ENCODE measurements at places on chromosomes 7 and 10.
A peak's percentile ranks its signal among the peaks of the same experiment; 100 is the strongest.

GRCh38 chr10:114552050-114552449 is 106.0 kb downstream of the ABLIM1 start:
- no peak for DNase-seq

DNA sequence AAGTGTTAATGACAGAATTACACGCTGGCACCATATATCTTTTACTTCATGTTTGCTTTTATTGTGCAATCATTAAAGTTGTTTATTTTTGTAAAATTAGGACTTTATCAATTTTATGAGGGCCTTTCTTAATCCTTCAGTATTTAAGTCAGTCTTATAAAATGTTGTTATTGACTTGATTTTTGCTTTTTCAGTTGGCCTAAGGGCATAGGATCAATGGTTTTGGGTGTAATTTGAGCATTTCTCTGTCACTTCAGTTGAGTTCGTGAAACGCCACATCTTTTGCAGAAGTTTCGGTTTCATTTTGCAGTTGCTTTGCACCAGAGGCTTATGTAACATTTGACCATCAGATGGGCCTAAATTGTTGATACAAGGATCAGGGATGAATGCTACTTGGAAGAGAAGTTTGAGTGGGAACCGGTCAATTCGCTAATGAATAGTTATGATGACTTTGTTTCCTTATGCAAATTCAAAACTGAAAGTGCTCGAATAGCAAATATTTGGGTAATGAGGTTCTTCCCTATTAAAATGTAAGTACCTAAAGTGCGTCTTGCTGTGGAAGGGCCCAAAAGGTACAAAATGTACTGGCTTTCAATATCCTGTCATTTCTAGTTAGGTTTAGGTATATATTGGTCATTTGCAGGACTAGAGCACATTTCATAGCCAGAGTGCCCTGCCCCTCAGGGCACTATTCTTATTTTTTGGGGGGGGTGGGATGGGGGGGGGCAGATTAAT is 340.9 kb downstream of the LRMDA start:
- peak; percentile 36 for DNase-seq

- no peak for DNase-seq
These were observed 18.9 kb downstream of the PODXL start for GRCh38 chr7:131537571-131537978.

DNA sequence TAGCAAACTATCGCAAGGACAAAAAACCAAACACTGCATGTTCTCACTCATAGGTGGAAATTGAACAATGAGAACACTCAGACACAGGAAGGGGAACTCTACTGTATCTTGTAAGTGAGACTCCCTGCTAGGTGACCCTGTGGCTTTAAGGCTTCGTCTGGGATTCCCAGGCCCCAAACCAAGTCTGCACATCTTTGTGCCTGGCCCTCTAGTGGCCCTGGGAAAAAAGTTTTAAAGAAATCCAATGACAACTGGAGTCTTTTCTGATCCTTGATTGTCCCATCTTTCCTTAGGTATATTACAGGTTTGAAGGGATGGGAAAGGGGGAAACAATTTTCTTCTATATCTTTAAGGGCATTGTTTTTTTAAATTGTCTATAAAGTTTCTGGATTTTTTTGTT is 10.6 kb upstream of the LIPM start:
- peak; percentile 24 for DNase-seq

DNA sequence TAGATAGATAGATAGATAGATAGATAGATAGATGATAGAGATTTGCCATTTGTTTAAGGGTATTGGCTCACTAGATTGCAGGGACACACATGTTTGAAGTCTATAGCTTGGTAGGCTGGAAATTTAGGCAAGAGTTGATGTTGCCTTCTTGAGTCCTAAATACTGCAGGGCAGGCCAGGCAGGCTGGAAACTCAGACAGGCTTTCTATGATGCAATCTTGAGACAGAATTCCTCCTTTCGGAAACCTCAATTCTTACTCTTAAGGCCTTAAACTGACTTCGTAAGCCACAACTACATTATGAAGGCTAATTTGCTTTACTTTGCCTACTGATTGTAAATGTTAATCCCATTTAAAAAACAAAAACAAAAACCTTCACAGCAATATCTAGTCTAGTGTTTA is 322.9 kb upstream of the AKR1E2 start:
- DNase-seq = no peak

DNA sequence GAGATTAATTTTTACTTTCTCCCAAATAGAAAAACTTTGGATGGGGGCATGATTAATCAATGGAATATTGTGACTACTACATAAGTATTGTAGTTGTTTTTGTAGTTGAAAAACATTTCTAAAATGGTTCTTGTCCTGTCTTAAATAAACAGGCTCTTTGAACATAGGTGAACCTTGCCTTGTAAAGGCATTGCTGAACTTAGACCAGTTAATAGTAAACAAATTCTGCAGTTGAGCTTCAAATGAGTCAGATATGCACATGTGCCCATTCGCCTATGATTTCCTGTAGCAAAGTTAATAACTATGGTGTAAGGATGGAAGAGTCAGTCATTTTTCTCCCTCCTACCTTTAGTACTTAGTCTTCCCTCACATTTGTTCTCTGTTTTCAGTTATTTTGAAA is 22.6 kb downstream of the CUTC start:
- no peak for DNase-seq

DNA sequence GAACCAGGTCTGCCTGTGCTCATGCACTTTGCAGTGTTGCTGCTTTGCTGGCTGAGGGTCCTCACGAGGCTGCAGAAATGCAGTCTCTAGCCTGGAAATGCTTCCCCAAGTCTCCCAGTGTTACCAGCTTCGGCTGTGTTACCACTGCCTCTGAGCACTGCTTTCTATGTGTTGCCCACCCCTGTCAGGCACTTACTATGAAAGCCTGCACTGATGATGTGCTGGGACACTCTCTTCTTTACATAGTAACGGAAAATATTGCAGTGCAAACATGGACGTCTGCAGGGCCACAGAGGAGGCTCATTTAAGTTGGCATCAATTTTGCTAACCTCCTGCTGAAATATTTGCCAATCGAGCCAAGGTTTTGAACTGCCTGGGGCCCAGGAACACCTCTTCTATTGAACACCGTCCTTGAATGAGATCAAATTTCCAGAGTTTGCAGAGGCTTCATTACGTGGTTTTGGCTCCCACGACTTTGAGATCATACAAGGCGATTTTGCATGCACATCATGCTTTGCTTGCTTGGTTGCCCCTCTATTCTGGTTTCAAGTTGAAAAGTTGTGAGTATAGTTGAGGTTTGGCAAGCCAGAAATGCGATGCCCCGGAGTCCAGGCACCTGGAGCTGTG is 404.7 kb upstream of the PODXL start:
- no peak for DNase-seq

DNA sequence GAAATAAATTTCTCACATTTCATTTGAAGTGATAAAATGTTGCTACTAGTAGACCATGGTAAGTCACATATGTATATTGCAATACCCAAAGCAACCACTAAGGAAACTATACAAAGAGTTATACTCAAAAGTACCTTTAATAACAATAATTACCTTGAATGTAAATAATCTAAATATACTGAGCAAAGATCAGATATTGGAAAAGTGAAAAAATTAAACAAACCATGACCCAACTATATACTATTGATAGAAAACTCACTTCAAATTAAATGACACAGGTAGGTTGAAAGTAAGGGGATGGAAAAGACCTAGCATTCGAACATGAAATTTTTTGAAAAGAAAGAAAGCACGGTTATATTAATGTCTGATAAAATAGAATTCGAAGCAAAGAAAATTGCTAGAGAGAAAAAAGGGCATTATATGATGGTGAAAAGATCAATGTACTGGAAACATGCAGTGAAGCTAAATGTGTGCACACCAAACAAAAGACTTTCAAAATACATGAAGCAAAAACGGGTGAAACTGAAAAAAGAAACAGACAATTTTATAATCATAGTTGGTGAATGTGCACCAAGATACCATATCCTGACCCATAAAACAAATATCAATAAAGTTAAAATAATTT is 29.1 kb downstream of the TFPI2 start:
- DNase-seq = no peak

GRCh38 chr10:114392112-114392835 is 12.0 kb downstream of the AFAP1L2 start:
- no peak for DNase-seq

- peak; percentile 93 for DNase-seq
These were observed at the start of gene KLHL7 for GRCh38 chr7:23105644-23106056. Gene KLHL7, plus strand, starts transcription at chr7:23105785. Its CDS starts 242 bp downstream, at chr7:23106027.

- no peak for DNase-seq
These were observed 38.3 kb downstream of the LRRC20 start for GRCh38 chr10:70344144-70344543.

GRCh38 chr7:135169964-135170273 is 588 bp downstream of the CYREN start:
- no peak for DNase-seq

DNA sequence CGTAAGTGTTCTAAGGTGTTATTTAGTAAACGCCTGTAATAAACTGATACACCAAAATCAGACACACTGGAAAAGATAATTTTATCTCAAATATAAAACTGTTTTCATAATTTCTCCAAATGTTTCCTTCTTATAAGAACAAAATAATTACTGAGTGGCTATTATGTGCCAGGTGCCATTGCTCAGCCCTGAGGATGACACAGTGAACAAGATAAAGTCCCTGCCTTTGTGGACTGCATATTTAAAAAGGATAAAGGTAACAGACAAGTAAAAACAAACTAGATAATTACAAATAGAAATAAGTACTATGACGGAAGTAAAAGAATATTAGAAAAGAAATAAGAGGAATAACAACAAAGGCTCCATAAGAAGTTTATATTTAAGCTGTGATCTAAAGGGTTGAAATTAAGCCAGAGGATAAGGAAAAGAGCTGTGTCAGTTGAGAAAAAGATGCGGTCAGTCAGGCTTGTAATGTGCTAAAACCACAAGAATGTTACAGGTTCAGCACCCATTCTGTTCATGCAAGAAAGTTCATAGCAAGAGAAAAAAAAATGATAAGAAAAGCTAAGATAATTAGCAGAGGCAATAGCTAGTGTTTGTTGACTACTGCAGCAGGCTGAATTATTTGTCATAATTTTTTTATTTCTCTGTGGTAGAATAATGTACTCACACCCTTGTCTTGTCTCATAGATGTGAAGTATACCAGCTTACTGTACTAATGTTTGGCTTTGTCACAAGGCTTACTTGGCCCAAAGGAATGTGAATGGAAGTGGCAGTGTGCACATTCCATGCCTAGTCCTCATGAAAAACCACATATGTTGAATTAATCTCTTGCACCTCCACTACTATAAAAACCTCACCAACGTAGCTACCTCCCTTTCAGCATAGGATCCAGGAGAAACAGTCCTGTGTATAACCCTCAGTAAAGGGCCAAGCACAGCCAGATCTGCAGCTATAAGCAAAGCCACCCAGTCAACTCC is 75.1 kb downstream of the CRPPA start:
- DNase-seq = no peak

- DNase-seq = peak; percentile 50
These were observed 13.9 kb downstream of the OSBPL3 start for GRCh38 chr7:24965831-24966708.

GRCh38 chr7:102898532-102898859 is 14.3 kb upstream of the LRRC17 start:
- no peak for DNase-seq

DNA sequence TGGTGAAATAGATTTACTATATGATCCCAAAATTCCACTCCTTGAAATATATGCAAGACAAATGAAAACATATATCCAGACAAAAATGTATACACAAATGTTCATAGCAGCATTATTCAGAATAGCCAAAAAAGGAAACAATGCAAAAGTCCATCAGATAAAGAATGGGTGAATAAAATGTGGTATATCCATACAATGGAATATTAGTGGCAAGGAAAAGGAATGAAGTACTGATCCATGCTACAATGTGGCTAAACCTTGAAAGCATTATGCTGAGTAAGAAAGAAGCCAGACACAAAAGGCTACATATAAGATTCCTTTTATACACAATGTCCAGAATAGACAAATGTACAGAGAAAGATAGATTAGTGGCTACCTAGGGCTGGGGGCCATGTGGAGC is 225.5 kb downstream of the PLXNA4 start:
- DNase-seq = no peak
